Dermis microvascular lymphatic vessel endothelial cell (primary cell): ENCODE measurements at places on chromosomes 13 and 19. TPM values are rescaled to one million over a fixed set of nuclear protein-coding genes. Genes with fewer than 3 reads are reported as not detected.

GRCh38 chr13:33352041-33352440 lies 66.5 kb upstream of the STARD13 start:
- no peak for DNase-seq

PLIN3 gene
- 75.1 and 97.5 TPM in 2 replicates for total RNA-seq

DNA sequence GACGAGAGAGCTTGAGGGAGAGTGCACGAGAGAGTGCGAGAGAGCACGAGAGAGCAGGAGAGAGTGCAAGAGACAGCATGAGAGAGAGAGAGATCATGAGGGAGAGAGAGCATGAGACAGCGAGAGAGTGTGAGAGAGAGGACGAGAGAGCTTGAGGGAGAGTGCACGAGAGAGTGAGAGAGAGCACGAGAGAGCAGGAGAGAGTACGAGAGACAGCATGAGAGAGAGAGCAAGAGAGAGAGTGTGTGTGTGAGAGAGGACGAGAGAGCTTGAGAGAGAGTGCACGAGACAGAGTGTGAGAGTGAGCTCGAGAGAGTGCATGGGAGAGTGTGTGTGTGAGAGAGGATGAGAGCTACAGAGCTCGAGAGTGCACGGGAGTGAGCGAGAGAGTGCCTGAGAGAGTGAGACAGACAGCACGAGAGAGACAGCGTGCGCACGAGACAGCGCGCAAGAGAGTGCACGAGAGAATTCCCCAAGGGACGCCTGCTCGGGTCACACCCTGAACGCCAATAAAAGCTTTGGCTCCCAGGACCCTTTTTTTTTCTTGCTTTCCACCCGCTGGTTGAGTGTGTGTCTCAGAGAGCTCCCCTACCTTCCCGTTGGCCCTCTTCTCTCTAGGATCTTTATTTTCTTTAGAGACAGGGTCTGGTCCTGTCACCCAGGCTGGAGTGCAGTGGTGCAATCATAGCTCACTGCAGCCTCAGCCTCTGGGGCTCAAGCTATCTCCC lies 3.7 kb downstream of the CD70 start:
- DNase-seq: no peak

STXBP2 gene
- 22.3 and 34.8 TPM in 2 replicates for total RNA-seq

VSTM1 gene
- not detected in 2 replicates for total RNA-seq

- DNase-seq: peak; percentile 52
Observed at GRCh38 chr13:60448907-60449510, 52.0 kb downstream of the TDRD3 start.

GRCh38 chr13:102392481-102393209 lies 9.2 kb downstream of the FGF14 start:
- no peak for DNase-seq

DNA sequence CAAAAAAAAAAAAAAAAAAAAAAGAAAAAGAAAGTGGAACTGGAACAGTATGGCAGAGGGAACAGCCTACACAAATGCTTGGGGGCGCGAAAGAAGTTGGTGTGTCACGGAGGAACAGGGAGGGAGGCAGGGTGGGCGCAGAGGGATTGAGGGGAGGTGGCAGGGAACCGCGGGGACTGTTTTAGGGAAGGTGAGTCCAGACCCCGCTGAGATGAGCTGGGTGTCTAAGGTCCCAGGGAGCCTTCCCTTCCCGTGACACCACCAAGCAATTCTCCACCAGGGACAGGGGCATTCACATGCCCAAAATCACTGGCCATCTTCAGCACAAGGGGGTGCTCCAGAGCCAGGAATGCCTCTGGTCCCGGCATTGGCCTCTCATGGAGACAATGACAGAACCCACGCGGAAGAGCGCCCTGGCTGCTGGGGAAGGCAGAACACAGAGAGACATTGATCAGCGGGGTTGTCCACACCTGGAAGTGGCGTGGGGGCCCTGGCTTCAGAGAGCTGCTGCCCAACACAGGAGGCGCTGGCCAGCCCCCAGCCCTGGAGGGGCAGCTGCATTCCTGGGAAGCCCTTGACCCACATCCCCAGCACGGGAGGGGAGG lies 6.9 kb downstream of the PEAK3 start:
- peak; percentile 50 for DNase-seq

DNA sequence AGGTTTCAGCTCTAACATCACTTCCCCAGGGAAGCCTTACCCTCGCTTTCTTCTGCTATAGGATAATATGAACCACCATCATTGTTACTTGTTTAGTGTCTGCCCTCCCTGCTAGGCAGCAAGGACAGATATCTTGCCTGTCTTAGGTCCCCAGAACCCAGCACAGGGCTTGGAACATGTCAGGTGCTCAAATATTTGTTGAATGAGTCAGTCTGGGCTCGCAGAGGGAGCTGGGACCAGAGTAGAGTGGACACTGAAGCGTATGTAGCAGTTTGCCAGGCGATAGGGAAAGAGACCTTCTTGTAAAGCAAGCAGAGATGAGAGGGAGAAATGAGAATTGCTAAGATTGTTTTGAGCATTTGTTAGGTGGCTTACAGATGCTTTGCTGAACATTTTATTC lies 11.7 kb downstream of the BCKDHA start:
- DNase-seq: no peak

LAIR2 gene
- not detected in 2 replicates for total RNA-seq

PEX11G gene
- 1.8 and 2.3 TPM in 2 replicates for total RNA-seq

DNA sequence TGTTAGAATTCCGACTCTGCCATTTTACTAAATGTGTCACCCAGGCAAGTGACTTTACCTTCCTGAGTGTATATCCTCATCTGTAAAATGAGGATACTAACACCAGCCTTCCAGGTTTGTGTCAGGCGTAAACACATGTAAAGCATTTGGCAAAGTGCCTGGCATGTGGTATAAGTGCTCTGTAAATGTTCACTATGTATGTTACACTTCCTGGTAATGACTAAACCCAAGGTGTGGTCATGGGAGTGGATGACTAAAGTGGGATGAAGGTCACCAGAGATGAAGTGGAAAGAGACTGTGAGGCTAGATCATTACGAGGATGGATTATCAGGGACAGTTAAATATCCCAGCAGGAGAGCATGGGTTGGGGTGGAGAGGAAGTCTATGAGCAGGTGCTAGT lies 25.6 kb downstream of the DEDD2 start:
- DNase-seq: peak; percentile 43

DNA sequence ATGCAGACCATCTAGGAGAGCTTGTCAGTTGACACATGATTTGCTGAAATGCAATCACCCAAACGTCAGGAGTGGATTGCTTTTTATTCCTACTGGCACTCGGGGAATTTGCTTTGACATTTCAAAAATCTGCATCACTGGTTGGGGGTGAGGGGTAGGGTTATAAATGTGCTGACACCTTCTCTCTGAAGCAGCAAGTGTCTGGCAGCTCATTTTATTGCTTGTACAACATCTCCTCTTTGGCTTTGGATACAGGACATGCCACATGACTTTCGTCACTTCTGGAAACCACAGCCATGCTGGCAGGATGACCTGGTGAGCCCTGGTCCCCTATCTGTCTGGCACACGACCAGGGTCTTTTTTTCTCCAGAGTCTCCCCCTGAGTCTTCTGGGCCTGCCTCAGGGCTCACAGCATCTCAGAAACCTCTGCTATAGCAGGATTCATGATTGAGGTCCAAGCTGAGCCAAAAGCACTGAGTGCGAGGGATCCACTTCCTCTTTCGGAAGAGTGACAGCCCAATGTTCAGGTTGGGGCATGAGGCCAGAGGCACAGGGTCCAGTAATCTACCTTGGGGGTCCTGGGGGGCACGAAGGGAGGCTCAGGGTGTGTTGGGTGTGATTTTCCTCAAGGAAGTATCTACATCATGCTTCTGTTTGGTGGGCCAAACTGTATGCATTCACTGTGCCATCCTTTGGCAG lies 60.1 kb downstream of the HSPH1 start:
- DNase-seq: peak; percentile 26
